Erythroblast (primary cell): ENCODE measurements at places on chromosomes 12 and 14.

DNA sequence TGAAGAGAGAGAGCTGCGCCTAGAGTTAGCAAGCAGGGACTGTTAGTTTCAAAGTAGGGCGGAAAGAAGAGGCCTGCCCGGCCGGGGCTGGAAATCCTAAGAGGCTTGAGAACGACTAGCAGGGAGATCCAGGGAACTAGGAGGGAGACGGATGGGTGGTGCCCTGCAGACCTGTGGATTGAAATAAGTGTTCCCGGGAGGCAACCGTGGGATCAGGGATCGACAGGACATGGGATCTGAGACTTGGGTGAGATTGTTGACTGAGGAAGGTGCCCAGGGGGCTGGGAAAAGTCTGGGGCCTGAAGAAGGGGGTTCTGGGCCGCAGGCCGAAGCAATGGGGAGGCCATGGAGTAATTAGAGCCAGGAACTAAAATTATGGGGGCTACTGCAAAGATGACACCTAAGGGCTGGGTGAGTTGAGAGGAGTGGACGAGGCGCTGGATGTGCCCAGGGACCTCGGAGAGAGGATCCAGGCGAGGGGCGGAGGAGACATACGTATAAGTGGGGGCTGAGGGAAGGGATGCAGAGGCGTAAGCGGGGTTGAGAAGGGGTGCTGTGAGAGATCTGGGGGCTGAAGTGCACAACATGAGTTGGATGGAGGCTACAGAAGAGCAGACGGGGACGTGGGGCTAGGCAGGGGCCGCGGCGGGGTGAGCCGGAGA, 635 bp downstream of the LTA4H start:
- DNase-seq, result peak; percentile 25

DNA sequence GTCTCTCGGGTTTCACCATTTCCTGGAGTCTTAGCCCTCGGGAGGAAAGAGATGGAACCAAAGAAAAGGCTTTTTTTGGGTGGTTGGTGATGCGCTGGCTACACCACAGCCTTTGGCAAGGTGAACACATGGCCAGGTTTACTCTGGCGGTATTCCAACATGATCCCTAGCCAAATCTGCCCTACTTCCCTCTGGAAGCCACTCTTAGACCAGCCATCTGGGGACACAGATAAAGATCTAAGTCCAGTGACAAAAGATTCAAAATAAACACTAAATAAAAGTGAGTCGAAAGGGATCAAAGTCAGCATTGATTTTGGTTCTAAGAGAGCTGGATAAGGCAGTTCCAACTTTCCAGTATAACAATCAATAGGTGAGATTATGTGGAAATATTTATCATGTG, 694.5 kb downstream of the VRK1 start:
- no peak for DNase-seq

DNA sequence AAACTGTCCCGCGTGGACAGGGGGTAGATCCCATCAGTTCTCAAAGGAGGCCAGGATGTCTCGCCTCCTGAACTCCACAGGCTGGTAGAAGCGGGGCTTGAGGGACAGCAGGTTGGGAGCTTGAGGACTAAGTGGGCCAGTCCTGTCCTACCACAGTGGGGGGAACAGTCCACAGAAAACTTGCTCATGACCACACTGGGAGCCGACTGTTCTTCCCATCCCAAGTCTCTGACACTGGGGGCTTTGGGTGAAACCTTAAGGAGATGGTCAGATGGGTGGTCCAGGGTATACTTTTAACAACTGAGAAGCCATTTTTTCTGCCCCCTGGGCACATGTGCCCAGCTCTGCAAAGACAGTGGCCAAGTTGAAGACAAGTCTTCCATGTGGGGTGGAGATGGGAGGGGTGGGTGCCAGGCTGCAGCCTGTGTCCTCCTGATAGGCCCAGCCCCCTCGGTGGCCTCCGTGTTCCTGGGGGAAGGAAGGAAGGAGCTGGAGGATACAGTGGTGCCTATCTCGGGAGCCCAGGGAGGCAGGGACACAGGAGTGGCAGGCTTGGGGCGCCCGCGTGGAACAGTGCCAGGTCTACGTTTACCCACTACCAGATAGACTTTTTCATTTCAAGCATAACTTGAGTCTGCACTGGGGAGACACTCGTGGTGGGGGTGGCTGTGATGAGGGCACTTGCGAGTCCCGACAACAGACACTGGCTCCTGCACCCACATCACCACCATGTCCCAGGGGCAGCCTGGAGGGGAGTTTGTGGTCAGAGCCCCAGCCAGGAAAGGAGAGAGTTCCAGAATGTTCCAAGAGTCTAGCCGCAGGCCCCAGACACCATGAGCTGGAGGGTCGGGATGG, 14.7 kb downstream of the RHOF start:
- peak; percentile 53 for DNase-seq

- DNase-seq, result no peak
Measured at GRCh38 chr14:74893614-74894091, 11.9 kb downstream of the DLST start.

DNA sequence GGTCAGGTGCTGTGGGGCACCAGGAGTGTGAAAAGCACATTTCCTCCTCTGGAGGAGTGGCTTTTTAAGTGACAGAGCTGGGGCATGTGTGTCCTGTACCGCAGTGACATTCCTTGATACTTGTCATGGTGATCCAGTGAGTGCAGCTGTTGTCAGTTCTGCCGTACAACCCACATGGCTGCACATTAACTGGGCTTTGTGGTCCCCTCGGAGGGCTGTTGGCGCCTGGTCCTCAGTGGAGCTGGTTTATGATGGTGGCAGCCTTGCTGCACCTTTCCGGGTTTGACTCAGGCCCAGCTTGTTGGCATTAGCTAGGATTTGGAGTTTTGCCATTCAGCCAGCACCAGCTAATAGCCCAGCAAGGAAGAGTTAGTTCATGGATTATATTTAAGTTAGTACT, 77.0 kb downstream of the SLC25A47 start:
- no peak for DNase-seq

GRCh38 chr12:117686911-117687377, 281.8 kb downstream of the KSR2 start:
- no peak for DNase-seq

DNA sequence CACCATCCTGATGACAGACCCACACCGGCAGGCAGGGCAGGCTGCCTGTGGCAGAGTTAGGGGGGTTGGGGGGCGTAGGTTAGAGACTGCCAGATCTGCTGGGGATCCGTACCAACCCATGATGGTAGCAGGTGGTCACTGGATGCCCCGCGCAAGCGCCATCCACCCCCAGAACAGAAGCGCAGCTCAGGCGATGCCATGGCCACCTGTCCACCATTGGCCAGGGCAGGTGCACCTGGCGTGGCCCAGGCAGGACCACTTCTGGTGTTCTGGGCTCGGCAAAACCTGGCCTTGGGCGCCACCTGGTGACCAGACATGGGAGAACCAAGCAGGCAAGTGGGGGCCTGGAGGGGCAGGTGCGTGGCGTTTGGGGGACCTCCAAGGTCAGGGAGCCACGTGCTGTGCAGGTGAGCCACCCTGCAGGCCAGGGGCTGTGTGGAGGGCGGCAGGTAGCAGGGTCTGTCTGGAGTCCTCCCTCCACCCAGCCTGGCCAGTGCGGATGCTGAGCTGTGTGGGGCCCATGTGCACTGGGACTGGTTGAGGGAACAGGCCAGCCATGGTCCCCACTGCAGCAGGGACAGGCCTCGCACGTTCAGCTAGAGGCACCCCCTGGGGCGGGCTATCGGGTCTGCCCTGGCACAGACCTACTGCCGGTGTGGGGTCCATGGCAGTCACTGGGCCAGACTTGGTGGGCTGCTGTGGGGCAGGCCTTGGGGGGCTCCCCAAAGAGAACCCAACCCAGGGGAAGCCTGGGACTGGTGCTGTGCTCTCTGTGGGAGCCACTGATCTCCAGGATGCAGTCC, 15.6 kb downstream of the BAG5 start:
- peak; percentile 62 for DNase-seq

GRCh38 chr14:68459480-68460136, 333.3 kb downstream of the ZFP36L1 start:
- no peak for DNase-seq

DNA sequence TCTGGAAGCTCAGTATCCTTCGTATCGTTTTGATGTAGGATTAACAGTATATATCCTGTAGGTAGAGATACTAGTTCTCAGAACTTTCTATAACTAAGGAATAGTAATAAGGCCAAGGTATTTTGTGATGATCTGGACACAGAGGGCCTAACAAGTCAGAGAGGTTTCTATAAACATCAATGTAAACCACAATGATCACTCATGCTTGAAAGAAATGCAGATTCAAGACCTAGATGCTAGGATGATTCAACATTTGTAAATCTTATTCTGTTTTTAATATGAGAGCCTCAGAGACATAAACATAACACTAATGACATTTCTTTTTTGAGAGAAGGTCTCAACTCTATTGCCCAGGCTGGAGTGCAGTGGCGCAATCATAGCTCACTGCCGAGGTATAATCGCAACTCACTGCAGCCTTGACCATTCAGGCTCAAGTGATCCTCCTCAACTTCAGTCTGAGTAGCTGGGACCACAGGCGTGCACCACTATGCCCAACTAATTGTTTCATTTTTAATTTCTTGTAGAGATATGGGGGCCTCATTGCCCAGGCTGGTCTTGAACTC, 16.2 kb downstream of the SUPT16H start:
- no peak for DNase-seq

DNA sequence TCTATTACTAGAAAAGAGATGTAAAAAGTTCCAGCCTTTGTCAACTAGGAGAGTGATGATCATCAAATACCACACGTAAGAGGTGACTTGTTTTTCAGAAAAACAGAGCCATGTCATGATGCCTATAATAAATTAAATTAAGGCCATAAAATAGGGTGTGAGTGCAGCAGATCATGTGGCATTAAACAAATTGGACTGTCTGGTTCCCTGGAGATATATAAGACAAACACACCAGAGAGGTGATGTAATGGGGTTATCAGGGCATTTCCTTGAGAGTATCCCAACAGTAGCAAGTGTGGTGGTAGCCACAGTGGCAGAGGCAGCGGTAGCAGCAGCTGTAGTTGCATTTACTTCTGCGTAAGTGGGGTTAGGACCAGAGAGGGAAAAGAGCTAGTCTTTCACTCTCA, 14.6 kb upstream of the GALNT6 start:
- DNase-seq, result no peak

DNA sequence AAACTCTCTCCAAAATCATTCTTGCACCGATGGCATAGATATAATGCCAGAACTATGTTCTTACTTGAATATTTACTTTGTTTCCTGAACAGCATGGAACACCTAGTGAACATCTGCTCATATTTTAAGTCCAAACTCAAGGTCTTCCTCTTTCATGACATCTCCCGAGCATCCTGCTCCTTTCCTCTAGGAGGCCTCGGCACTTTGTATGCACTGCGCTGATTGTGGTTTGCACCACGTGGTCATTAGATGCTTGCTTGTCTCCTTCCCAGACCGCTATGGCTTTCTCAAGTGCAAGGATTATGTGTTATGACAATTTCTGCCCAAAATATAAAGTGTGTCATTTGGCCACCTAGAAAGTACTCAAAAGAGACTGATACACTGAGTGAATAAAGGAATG, 912.0 kb downstream of the GALC start:
- no peak for DNase-seq

- no peak for DNase-seq
Measured at GRCh38 chr12:112617153-112617505, 174.4 kb upstream of the RPH3A start.

DNA sequence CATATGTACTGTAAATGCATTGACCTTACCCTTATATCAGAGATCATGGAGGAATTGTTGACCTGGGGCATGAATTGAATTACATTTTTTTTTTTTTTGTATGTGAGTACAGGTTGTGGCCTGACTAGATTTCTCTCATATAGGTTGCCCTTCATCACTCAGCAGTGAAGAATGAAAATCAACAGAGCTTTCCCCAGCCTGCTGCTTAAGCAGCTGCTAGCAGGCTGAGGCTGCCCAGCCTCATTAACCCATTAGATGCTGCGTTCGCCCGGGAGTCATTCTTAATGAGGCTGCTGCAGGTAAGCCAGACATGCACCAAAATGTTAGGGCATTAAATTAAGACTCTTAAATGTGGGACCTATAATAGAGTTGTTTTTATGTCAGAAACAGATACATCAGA, 236.0 kb downstream of the ETNK1 start:
- DNase-seq, result no peak

- DNase-seq, result peak; percentile 32
Measured at GRCh38 chr12:53052419-53053217, 2.8 kb downstream of the TNS2 start.

GRCh38 chr14:98900798-98901197, 371.2 kb downstream of the BCL11B start:
- DNase-seq, result peak; percentile 15

DNA sequence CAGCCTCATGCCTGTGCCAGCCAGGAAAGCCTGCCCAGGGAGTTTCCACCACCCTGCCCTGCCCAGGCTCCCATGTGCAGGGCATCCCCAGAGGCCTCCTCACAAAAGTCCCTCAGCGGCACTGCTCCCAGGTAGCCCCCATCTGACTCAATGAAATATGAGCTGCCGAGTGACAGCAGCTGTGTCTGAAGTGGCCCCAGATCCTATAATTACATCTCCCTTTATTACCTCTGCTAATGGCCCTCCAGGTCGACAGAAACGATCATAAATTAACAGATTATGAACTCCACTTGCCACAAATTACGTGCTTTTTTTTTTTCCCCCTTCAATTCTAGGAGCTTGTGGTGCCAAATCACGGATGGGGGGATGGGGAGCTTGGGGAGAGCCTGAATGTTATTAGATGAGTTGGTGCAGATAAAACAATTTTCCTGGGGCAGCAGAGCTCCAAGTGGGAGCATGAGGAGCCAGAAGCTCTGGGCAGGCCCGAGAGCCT, 110.4 kb downstream of the ESRRB start:
- no peak for DNase-seq

GRCh38 chr14:99506276-99506675, 25.1 kb downstream of the CCNK start:
- no peak for DNase-seq

- no peak for DNase-seq
Measured at GRCh38 chr14:30299915-30300314, 259.0 kb upstream of the G2E3 start.

- DNase-seq, result no peak
Measured at GRCh38 chr12:106068296-106068695, 70.5 kb downstream of the NUAK1 start.

DNA sequence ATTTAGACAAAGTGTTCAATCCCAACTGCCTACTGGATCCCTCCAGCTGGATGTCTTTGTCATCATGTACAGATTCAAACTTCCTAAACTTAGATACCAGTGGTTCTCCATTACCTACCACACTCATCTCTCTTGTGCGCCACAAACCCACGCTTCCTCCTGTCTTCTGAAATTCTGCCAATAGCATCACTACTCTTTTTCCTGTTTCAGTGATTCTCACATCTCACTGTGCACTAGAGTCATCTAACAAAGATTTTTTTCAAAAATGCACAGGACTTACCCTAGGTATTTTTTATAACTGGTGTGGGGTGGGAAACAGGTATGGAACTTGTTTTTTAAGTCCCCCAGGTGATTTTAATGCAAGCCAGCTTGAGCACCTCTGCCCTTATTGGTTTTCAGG, 5.9 kb downstream of the PSMB5 start:
- DNase-seq, result no peak

- no peak for DNase-seq
Measured at GRCh38 chr12:119661882-119662281, 6.1 kb upstream of the PRKAB1 start.
